ENCODE measurements at places on chromosomes 6 and 20.

DNA sequence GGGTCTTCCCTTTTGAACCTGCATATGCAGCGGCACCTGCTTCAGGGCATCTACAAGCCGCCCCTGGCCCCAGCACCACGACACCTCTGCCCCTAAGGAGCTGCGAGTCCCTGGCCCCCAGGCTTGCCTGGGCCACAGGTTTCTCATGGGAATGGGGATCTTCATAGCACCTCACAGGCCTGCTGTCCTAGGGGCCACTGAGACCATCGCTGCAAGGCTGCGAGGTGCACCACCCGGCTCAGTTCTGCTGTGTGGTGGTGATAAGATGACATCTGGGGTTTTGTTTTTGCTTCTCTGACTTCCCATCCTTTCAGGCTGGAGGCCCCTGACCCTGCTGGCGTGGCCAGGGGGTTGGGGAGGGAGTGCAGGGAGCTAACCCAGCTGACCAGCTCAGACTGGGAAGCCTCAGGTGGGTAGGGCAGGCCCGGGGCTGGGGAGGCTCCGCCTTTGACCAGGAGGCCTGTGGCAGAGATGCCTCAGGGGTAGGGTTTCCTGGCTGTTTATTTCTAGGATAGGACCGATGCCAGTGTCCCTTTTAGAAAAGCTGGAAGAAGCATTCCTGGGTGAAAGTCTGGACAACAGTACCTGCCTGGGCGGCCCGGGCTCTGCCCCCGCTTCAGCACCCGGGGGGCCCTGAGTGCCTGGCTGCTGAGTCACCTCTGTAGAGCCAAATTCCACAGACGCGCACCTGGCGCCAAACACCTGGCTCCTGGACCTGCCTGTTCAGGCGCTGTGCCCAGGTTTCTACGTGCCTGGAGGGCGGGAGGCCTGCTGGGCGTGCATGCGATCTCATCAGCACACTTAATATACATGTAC lies 264.7 kb downstream of the DLL1 start:
- DNase-seq = no peak

DNA sequence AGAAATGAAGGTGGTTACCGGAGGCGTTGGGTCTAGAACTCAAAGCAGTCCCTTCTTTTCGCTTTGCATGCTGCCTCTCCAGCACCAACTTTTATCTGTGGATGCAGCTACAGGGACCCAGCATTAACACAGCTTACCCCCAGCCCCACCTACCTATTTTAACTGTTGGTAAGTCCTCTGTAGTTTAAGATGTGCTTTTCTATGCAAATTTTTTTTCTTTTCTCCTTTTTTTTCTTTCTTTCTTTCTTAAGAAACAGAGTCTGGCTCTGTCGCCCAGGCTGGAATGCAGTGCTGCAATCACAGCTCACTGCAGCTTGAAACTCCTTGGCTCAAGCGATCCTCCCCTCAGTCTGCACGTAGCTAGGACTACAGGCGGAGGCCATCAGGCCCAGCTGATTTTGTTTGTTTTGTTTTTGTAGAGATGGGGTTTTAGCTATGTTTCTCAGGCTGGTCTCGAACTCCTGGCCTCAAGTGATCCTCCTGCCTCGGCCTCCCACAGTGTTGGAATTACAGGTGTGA lies 6.5 kb upstream of the USP45 start:
- DNase-seq = no peak

DNA sequence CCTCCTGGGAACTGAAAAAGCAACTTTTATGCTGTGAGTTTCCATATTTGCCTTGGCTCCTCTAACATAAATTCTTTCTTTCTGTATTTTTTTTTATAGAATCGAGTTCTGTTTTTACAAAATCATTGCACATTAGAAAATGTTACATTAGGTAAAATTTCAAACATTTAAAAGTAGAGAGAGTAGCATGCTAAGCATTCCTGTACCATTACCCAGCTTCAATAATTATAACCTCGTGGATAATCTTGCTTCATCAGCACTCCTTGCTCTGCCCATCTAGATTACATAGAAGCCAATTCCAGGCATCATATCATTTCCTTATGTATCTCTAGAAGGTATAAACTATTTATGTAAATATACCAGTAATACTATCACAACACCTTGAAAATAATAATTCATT lies 15.4 kb upstream of the FBXO30 start:
- DNase-seq = no peak

DNA sequence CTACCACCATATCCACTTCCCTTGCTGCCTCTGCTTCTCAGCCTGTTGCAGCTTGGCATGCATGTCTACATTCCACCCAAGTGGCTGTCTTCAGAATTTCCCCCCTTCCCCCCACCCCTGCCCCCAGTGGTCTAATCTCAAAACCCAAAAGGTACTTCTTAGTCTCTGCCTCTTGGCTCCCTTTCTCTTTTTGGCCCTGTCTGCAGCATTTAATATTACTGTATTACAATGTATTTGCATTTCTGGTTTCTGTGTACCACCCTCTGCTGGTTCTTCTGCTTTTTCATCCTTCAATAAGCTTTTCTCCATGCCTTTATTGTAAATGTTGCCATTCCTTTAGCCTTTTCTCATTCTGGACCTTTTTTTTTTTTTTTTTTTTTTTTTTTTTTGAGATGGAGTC lies 43.0 kb downstream of the RPRD1B start:
- DNase-seq = no peak

- DNase-seq = no peak
Observed at GRCh38 chr6:112234601-112235000, 19.8 kb downstream of the LAMA4 start.

GRCh38 chr6:7454696-7455358 lies 65.2 kb downstream of the RIOK1 start:
- no peak for DNase-seq

DNA sequence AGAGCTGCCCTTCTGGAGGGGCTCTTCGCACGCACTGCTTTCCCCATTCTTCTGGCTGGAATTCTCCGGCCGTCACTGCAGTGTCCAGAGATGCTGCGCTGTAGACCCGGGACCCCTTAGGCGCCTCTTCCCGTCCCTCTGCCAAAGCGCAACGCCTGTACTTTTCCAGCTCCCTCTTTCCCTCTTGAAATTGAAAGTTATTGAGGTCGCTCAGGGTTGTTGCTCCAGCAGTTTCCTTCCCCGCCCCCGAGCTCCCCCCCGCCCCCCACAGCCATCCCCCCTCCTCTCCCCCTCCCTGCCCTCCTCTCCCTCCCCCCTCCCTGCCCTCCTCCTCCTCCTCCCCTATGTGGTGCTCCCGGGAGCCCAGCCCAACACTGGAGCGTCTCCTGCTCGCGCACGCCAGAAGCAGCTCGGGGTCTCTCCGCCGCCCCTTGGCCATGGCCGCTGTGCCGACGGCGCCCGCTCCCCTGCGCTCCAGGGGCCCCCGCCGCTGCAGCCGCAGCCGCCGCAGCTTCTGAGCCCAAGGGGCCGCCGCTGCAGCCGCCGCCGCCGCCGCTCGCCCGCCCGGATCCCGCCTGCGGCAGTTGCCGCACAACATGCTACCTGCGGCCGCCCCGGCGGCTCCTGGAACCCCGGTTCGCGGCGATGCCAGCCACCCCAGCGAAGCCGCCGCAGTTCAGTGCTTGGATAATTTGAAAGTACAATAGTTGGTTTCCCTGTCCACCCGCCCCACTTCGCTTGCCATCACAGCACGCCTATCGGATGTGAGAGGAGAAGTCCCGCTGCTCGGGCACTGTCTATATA lies at the start of gene RSPO3:
RSPO3 (plus strand) TSS at position 374 of the 804 bp plus-strand sequence. CDS start 522 bp downstream, outside the sequence.
- DNase-seq = no peak

DNA sequence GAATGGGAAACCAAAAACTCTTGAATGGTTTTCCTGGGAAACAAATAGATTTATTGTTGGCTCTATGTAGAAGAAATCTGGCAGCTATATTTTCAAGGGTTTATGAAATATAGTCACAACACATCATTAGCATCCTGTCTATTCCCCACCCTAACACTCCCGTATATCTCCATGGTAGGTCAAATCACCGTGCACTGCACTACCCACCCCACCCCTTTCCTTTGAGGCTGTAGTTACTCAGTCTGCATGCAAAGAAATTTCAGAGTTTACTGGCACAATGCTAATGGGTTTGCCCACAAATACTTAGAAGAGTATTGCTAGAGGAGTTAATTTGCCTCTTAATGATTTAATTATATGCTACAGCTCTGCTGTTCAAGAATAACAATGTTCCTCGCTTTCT lies 329.1 kb upstream of the TSHZ2 start:
- no peak for DNase-seq

- no peak for DNase-seq
Observed at GRCh38 chr20:50680105-50680960, 11.0 kb downstream of the RIPOR3 start.

DNA sequence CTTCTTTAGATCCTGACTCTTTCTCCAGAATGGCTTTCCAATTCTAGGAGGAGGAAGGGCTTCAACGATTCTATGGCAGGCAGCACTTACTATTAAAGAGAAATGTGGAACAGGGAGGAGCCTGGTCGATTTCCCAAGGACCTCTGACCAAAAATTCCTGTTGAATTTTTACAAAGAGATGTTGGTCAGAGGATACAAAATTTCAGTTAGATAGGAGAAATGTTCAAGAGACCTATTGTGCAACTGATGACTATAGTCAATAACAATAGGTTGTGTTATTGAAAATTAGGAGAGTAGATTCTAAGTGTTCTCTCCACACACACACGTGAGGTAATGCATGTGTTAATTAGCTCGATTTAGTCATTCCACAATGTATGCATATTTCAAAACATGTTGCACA lies 130.1 kb upstream of the TNFAIP3 start:
- DNase-seq = no peak

DNA sequence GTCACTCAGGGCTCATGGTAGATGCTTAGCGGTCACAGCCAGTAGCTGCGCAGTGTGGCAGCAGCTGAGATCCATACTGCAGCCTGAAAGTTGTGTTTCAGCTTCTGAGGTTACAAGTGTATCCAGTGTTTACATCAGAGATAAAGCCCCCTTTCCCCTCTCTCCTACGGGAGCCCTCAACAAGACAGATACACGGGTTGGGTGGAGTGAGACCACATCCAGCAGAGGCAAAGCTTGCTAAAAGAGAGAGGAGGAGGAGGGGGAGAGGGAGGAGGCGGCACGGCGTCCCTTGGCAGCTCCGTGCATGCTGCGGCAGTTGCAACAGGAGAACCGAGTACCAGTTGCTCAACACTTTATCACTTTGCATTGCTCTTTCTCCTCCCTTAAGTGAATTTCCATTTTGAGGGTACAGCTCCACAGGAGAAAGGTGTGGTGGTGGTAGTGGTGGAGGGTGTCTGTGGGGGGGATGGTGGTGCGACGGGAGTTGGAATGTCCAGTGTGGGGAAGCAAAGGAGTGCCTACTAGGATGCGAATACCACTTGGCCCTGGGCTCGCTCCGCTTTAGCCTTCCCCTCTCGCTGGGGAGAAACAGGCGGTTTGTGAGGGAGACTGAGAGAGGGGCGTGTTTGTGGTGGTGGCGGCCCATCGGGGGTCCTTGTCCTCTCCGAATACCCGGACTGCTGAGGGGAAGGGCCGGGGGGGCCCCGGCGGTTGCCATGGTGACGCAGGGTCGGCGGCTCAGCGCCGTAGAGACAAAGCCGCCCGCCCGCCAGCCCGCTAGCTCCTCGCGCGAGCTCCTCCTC lies 405 bp upstream of the RNF182 start:
- peak; percentile 10 for DNase-seq

Measured in stimulated activated CD4-positive, alpha-beta T cell treated with anti-CD3 and anti-CD28 coated beads, Interleukin-1b, Interleukin-23, amount 100 ng/mL, for 1 hour (primary cell).